Stimulated activated CD4-positive, alpha-beta T cell treated with anti-CD3 and anti-CD28 coated beads, Interleukin-1b, Interleukin-23, amount 100 ng/mL, for 4 hours (primary cell): ENCODE measurements at places on chromosomes 3 and 15.

DNA sequence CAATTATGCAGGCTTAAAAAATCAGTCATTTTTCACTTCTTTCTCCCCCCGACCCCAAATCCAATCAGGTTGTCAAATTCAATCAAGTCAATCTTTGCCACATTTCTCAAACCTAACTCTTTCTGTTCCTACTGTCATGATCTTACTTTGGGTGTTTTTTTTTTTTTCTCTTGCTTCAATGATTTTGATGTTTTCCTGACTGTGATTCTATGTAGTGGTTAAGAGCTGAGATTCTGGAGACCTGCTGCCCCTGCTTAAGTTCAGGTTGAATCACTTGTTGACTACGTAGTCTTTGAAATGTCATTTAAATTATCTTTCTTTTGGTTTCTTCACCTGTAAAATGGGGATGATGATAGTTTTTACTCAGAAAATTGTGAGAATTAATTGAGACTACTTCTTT is 117.5 kb downstream of the TPRG1 start:
- no peak for DNase-seq

DNA sequence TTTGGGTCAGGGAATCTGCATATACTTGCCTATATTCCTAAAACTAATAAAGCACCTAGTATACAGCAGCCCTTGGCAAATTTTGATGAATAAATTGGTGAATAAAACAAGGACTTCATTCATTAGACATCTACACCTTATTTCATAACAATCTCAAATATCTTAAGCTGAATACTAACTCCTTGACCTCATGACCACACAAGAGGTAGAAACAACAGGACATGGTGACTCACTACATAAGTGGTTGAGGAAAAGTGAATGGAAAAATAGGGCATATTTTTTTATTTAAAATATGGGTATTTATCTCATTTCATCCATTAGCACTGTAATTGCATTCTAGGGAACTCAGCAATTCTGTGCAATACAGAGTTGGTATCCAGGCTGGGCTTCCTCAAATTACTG is 7.8 kb upstream of the STAC start:
- DNase-seq = no peak

DNA sequence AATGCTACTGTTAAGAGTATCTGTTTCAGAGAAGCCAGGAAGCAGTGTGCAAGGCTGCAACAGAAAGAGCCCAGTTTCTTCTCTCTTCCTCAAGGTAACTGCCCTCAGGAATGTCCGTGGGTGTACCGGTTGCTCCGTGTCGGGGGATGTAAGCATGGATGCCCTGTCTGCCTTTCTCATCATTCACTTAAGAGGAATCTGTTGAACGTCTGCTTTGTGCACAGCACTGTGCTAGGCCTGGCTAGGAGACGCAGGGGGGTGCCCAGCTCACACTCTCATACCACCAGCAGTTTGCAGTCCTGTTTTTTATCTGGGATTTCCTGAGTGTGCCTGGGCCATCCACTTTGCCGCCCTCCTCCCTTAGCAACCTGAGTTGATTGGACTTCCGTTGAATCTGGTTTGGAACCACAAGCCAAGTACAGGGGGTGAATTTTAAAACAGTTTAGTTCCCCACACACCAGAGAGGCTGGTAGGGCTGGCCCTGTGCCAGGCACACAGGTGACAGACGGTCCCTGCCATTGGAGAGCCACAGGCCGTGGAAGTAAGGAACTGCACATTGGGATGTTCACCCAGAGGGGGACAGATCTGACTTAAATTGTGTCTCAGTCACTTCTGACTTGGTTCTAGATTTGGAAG is 11.2 kb downstream of the BOC start:
- DNase-seq = no peak

GRCh38 chr3:47772047-47772446 is 9.6 kb downstream of the SMARCC1 start:
- no peak for DNase-seq

DNA sequence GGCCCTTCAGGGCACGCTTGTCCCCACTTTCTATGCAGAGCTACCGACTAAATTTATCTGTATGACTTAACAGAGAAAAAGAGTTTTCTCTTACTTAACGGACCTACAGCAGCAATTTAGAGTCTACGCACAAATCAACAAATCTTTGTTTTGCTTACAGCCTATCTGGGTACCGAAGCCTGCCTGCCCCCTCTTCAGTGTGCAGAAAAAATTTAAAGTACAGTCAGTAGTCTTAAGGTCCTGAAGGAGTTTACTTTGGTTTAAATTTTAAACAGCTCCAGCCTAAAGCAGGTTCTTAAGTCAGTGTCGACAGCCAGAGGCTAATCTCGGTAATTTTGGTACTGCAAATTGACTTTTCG is 570 bp downstream of the SACM1L start:
- DNase-seq = no peak

GRCh38 chr15:45670091-45670490 is 35.3 kb downstream of the SQOR start:
- DNase-seq = no peak

GRCh38 chr3:150349314-150350097 is 58.6 kb upstream of the TSC22D2 start:
- no peak for DNase-seq

- no peak for DNase-seq
Observed at GRCh38 chr15:63187589-63188226, 1.7 kb upstream of the RAB8B start.

DNA sequence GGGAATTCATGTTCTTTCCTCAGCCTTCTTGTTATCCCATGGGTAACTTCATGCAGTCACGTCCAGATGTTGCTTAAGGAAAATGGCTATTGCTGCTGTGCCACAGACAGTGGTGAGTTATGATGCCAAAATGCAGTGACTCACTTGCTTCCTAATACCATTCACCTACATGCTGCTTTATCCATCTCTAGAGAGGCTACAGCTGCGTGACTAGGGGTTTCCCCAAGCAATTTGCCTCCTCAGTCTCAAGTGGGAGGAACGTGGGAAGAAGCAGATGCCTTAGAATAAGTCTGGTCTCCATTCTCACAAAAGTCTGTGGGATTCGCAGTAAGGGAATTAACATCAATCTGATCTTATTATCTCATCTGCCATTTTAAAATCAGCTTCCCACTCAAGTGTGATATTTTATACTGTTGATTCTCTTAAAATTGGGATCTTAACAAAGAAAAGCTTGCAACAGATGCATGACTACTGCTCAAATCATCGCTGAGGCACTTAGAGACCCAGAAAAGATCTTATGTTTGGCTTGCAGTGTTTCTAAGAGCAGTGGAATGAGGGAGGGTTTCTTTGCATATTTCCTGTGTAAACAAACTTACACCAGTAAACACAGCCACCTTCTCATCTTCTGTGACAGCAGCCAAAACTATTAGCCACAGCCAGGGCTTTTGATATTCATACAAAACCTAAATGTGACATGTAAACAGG is 62.0 kb upstream of the ACP3 start:
- DNase-seq = no peak

- DNase-seq = no peak
Observed at GRCh38 chr3:15271030-15271429, 61.4 kb downstream of the SH3BP5 start.

GRCh38 chr3:901953-902778 is 190.7 kb upstream of the CNTN6 start:
- no peak for DNase-seq

- peak; percentile 3 for DNase-seq
Observed at GRCh38 chr3:73080216-73080966, 18.9 kb downstream of the EBLN2 start.

GRCh38 chr3:48629894-48630293 is 5.4 kb downstream of the SLC26A6 start:
- no peak for DNase-seq

DNA sequence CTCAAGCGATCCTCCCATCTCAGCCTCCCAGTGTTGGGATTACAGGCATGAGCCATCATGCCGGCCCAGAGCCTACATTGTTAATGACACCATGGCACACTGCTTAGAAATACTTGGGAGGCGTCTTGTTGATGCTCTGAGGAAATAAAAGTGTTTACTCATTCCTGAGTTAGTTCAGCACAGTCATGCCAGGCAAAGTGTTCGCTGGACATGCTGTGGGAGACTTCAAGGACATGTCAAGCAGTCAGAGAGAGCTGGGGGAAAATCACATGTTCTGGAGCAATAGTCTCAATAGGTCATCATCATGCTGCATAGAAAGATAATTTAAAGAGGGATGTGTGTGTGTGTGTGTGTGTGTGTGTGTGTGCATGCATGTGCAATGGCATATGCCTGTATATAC is 37.5 kb downstream of the TTC23 start:
- DNase-seq = no peak

DNA sequence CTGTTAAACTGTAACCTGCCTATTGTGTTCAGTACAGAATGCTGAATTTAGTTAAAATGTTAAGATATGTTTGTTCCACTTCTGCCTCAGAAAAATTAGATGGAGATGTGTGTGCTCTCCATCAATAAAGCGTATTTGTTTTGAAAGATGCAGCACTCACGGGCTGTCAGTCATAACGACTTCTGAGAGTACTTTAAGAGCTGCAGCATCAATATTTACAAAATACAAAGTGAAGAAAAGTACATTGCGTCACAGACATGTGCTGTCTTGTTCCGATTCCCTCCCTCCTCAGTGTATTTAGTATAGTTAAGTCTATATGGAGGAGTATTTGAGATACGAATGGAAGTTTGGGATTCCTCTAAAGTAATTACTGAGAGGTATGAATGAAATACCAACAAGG is 166.6 kb downstream of the BBX start:
- no peak for DNase-seq

GRCh38 chr15:66186049-66186825 is 67.3 kb downstream of the MEGF11 start:
- no peak for DNase-seq

- DNase-seq = no peak
Observed at GRCh38 chr15:74025436-74025835, 30.9 kb downstream of the PML start.

DNA sequence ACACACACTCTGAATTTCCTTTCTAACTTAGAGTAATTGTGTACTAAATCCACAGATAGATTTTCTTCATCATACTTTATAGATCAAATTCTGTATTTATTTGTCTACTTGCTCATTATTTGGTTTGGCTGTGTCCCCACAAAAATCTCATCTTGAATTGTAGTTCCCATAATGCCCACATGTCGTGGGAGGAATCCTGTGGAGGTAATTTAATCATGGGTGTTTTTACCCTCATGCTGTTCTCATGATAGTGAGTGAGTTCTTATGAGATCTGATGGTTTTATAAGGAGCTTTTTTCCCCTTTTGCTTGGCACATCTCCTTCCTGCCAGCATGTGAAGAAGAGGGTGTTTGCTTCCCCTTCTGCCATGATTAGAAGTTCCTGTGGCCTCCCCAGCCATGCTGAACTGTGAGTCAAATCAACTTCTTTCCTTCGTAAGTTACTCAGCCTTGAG is 198.3 kb upstream of the TGFBR2 start:
- no peak for DNase-seq

DNA sequence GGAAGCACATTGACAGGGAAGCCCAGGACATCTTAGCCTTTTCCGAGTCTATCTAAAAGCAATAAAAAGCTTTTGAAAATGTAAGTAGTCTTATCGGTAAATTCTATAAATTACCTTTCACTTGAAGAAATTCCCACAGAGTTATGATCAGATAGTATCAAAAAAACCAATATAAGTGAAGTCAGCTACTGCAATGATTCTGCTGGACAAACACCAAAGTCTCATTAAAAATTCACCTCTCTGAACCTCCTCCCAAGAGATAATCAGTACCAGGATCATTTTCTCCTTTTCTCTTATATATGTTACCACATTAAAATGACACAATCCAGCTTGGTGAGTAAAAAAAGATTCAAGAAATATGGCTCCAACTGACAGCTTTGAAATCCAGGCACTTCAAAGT is 69.2 kb downstream of the FRMD5 start:
- DNase-seq = no peak

- no peak for DNase-seq
Observed at GRCh38 chr3:72343078-72343477, 505.2 kb downstream of the SHQ1 start.

- DNase-seq = no peak
Observed at GRCh38 chr15:50146632-50147031, 27.6 kb upstream of the ATP8B4 start.

- DNase-seq = no peak
Observed at GRCh38 chr15:75178171-75178937, 23.3 kb upstream of the C15orf39 start.

DNA sequence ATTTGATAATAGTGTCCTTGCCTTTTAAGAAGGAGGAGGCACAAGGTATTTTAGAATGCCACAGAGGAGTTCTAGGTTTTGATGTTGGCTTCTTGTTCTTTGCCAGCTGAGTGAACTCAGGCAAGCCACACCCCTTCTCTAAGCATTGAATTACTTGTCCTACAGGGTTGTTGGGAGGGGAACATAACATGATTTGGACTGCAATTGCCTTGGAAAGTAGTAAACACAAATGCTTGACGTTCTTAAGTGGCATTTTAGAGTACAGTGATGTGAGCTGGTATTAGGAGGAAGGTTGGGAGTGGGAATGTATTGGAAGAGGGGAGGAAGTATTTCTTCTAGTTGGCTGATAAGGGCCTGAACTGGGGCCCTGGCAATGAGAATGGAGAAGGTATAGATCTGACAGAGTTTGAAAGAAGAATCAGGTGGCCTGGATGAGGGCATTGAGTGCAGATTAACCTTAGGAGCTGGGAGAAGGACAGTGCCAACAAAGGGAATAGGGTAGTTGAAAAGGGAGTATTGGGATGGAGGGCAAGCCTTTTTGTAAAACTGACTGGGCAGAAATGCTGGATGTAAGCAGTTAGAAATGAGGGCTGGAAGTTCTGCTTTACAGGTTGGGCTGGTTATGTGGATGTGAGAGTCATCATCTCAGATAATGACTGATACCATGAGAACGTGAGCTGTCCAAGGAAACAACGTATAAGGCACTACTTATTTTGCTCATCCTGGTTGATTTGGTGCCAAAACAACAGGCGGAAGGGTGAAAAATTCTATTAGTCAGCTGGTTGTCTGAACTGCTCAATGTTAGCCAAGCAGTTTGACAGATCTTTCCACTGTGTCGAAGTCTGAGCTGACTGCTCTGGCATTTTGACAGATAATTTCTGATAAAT is 16.7 kb downstream of the KAT2B start:
- no peak for DNase-seq

DNA sequence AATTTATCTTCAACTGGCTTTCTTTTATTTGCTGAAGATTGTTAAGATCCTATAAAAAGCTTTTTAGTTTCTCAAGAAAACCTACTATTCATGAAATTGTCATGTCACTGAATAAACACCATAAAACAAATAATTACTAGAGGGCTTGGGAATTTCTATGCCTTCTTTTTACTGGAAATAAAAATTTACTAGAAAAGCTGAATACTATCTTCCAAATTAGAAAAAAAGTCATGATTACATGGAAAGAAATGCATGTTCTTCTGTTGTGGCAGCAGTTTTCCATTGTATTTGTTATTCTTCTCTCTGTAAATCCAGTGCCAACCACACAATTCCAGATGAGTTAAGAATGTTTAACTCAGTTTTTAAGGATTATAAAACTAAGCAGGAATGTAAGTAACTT is 153.8 kb downstream of the RAP2B start:
- DNase-seq = no peak

GRCh38 chr3:12149029-12149428 is 9.7 kb downstream of the TIMP4 start:
- no peak for DNase-seq

- DNase-seq = peak; percentile 3
Observed at GRCh38 chr15:42137461-42138261, 18.8 kb downstream of the PLA2G4F start.

- DNase-seq = no peak
Observed at GRCh38 chr3:37715358-37715757, 146.3 kb upstream of the CTDSPL start.
